ENCODE measurements at places on chromosomes 2 and 18.
A peak's percentile ranks its signal among the peaks of the same experiment; 100 is the strongest.

- no peak for DNase-seq
Observed at GRCh38 chr18:35876243-35876642, 96.2 kb upstream of the RMP24 start.

DNA sequence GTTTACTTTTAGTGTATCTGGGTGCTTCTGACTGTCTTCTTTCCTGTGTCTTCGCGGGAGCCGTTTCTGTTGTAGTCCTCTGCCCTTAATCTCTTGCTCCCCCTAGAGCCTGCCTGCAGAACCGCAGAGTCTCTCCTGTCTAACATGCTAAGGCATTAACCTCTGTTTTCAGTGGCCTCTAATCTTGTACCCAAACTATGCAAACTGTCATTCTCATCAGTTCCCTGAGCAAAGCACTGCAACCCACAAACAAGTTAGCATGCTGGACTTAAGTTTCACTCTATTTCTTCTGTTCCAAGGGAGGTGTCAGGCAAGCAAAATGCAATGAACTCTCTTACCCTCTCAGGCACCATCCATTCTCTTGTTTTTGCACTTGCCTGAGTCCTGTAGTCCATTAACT is 138.4 kb downstream of the OTX1 start:
- DNase-seq: peak; percentile 8

DNA sequence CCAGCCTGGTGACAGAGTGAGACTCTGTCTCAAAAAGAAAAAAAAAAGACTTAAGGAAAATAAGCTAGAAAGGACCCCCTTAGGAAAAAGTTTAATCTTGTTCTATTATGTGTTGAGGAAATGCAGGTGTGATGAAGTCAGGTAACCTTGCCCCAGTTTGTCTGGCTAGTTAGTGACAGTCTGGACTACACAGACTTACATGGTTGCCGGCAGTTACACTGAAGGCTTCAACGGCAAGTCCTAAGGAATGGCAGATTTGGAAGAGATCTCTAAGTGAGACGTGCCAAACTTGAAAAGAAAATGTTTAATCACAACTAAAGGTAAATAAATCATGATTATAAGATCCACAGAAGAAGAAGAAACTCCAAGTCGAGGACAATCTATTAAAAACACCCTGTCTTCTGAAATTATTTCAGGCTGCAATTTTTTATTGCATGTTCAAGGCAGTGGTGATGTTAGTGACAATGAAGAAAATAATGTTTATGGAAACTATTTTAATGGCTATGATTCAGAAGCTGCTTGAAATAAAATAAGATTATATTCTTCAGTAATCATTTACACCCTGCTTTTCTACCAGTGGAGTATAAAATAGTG is 84.2 kb downstream of the TTC27 start:
- no peak for DNase-seq

- DNase-seq: no peak
Observed at GRCh38 chr2:34789169-34789568, 1190.1 kb upstream of the FAM98A start.

DNA sequence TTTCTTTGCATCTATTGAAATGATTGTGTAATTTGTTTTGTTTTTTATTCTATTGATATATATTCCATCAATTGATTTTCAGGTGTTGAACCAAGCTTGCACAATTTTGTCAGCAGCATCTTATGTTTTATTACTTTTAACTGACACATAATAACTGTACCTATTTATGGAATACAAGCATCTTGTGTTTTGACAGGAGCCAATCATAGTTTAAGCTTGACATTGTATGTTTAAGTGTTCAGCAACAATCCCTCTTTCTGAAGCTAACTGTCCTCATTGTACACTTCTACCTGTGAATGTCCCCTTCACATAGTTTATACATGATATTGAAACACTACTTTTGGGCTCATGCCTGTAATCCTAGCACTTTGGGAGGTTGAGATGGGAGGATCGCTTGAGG is 1017.6 kb upstream of the GYPC start:
- no peak for DNase-seq

DNA sequence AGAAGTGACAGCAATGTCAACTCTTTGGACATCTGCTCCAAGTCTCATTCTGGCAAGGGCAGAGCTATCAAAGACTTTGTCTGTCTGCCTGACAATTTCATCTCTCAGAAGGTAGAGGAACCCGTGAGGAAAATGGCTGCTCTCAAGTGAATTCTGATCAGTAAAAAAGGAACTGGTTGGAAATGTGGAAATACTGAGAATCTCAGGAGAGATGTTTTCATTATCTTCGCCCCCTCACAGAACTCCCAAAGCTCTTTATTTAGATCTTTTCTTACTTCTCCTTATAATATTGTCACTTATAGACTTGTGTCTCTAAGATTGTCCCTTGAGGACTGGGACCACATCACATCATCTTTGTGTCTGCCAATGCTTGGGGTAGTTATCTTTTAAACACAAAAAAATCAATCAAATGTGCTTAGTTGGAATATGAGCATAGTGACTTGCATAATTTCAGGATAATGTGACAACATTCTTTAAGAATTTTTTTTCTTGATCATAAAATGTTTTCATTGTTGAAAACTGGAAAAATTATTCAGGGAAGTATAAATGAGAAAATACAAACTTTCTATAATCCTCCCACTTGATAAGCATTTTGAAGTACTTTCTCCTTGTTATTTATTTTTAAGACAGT is 68.2 kb upstream of the ITGB6 start:
- DNase-seq: no peak

- DNase-seq: no peak
Observed at GRCh38 chr2:86706220-86706619, 13.9 kb upstream of the RMND5A start.

DNA sequence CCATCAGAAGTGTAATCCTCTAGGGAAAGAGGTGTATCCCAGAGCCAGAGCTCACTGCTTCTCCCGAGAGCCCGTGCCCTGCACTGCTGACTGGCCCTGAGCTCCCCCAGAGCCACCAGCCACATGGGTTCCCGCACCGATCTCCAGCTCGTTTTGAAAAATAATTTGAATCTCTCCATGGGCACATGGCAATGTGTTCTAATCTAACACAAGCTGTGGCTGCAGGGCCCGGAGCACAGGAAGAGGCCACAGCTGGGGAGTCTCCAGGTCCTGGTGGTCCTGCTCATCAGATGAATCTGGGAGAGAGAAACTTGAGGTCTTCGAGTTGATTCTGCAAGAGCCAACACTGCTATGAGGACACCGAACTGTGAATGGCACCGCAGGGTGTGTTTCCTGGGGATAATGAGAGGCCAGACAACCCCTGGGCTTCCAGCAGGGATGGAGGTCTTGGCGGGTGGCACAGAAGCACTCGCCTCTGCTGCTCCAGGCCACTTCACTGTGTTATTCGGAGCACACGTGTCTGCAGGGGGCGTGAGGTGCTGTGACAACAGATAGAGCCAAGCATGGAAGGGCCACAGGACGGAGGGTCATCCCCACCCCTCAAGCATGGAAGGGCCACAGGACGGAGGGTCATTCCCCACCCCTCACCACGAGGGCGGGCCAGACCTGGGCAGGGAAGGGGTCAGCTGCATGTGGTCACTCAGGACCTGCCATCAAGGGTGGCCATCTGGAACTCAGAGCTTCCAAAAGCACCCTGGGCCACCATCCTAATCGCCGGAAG is 196.8 kb downstream of the NDUFA10 start:
- DNase-seq: no peak

- no peak for DNase-seq
Observed at GRCh38 chr2:50712569-50712968, 319.4 kb downstream of the NRXN1 start.

- DNase-seq: no peak
Observed at GRCh38 chr2:232653441-232653840, 20.0 kb downstream of the EFHD1 start.

DNA sequence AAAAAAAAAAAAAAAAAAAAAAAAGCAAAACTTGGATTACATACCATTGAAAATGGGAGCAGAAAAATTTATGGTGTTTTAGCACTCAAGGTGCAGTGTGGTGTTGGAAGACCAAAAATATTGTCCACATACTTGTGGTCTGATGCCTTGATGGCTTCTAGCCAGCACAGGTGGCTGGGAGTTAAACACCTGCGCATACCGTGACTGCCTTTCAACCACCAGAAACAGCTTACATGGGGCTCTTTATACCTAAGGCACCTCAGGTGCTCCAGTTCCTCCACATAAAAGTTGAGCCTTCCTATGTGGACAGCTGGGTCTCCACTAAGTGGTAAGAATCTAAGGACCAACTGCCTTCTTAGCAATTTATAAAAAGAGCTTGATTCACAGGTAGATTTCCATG is 802.6 kb upstream of the CELF4 start:
- DNase-seq: no peak
